ENCODE measurements at places on chromosomes 11 and 22. TPM values are rescaled to one million over a fixed set of nuclear protein-coding genes. Genes with fewer than 3 reads are reported as not detected.

DNA sequence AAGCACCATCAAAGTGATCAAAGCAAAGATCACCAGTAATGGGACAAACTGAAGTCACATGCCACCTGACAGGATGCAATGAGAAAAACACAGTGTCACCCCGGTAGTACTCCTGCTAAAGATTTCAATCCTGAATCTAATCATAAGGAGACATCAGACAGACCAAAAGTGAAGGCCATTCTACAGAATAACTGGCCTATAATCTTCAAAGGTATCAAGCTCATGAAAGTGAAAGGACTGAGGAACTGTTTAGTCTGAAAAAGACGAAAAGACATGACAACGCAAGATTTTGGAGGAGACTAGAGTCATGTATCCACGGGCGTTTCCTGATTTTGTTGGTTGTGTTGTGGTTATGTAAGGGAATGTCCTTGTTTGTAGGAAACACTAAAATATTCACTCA lies 42.4 kb upstream of the TSKU start:
- DNase-seq: no peak

The SERPING1 gene
- 141 TPM for polyA plus RNA-seq

GRCh38 chr11:120125024-120125423 lies 12.9 kb downstream of the TRIM29 start:
- no peak for DNase-seq

- no peak for DNase-seq
These were observed 219.5 kb downstream of the DCDC1 start for GRCh38 chr11:31150011-31150410.

DNA sequence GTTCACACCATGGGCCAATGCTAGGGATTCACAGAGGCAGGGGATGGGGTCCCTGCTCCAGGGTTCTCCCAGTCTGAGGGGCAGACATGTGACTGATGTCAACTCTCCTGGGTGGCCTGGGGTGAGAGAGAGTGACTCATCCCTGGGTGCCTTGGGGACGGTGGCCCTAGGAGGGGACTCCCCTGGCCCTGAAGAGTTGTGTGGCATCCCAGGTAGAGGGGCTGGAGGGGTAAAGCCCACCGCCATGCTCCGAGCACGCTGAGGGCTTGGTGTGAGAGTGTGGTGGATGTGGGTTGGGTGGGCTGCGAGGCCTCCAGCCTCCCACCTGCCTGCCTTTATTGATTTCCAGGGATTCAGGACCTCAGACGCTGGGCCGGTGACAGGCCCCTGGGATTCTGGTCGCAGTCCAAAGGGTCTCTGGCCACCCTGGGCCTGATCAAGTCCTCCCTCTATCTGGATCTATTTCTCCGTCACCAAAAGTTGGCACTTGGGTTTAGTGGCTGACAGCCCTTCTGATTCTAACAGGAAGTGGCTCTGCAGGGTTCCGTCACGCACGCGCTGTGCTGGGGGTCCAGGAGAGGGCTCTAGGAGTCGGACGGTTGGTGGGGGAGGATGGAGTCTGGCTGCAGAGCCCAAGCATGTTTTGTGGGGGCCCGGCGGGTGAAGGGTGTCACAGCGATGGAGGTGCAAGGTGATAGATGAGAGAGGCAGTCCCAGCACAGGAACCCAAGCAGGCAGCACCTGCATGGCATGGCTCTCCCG lies 27.3 kb upstream of the WNT7B start:
- DNase-seq: no peak

DNA sequence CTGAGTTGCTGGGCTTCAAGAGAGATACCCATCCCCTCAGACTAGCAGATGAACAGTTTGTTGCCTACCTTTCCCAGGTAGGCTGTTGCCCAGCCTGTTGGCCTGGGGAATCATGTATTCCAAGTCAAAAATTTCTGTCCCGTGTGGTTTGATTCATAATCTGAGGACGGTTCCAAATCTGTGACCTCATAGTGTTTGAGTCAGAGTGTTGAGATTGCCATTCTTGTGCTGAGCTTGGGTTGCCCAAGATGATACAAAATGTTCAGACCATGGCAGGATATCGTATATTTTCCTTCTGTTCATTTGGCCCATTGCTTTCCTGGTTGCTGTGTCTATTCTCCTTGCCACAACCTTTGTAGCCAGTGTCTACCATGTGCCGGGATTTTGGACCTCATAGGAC lies 64.3 kb downstream of the CYB5R2 start:
- DNase-seq: no peak

DNA sequence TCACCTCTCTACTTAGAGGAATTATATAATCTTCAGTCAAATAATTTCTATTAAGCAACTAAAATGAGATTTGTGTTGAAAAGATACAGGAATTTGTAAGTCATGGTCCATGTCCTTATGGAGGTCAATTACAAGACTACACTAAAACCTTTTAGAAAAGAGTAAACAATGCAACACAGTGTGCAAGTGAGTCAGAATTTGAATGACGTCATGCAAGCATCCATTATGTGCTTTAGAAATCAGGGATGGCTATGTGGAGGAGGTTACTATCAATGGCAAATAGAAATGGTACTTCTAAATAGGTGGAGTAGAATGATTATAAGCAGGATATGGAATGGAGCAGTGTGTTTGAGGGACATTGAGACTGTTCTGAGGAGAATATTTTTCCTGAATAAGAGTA lies 16.6 kb downstream of the OR10D3 start:
- no peak for DNase-seq

DNA sequence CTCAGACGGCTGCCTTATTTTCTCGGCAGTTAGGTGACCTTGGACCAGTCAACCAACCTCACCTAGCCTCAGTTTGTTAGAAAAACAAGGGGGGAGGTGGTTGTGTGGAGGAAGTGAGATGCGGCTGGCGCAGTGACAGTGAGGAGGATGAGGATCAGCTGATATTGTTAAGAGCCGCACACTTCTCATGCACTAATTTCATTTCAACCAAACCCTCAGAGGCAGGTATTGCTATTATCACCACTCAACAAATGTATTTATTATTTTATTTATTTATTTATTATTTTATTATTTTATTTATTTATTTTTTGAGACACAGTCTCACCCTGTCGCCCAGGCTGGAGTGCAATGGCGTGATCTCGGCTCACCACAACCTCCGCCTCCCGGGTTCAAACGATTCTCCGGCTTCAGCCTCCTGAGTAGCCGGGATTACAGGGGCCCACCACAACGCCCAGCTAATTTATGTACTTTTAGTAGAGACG lies 2.1 kb downstream of the LGALS1 start:
- DNase-seq: no peak

The XRRA1 gene
- 13.9 TPM for polyA plus RNA-seq

DNA sequence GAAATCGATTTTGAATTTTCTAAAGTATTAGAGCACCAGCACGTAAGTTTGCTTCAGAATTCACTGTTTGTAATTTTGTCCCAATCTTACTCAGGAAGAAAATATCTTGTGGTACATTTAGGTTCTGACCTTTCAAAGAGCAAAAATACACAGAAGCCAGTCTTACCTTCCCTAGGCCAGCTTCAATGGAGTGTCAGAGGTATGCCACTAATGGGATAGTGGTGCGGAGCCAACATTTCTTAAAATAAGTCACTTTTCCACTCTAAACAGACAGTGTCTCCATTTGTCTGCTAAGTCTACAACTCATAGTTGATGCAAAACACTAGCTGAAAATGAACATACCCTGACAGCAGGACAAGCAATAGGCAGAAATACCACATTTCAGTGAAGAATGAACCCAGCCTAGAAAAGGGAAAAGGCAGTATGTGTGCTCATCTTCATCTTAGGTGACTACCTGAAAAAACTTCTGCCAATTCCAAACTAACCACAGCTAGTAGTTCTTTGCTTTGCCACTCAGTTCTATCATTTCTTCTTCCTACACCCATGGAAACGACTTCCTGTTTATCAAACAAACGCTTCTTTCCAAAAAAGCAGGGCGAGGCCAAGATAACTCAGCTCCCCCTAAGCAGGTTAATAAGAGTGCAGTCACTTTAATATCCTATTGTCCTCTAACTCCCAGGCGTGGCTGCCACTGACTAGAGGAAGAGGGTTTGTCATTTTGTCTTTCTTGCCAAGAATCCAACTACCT lies 94.0 kb upstream of the APOA1 start:
- DNase-seq: no peak

The TECTA gene
- 2.4 TPM for polyA plus RNA-seq

DNA sequence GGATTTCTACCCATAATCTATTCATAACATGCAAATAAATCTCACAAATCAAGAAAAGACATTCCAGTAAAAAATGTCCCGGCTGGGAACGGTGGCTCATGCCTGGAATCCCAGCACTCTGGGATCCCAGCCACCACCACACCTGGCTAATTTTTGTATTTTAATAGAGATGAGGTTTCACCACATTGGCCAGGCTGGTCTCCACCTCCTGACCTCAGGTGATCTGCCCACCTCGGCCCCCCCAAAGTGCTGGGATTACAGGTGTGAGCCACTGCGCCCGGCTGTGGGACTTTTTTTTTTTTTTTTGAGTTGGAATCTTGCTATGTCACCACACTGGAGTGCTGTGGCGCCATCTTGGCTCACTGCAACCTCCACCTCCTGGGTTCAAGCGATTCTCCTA lies 4.7 kb downstream of the CHID1 start:
- no peak for DNase-seq

The MS4A4E gene
- 0.94 TPM for polyA plus RNA-seq

The MRGPRE gene
- not detected for polyA plus RNA-seq

GRCh38 chr11:43123443-43123842 lies 188.4 kb upstream of the API5 start:
- no peak for DNase-seq

The STK33 gene
- 30.6 TPM for polyA plus RNA-seq

- no peak for DNase-seq
These were observed 84.0 kb upstream of the PITPNB start for GRCh38 chr22:28002863-28003565.

The MLC1 gene
- polyA plus RNA-seq: 0.82 TPM

DNA sequence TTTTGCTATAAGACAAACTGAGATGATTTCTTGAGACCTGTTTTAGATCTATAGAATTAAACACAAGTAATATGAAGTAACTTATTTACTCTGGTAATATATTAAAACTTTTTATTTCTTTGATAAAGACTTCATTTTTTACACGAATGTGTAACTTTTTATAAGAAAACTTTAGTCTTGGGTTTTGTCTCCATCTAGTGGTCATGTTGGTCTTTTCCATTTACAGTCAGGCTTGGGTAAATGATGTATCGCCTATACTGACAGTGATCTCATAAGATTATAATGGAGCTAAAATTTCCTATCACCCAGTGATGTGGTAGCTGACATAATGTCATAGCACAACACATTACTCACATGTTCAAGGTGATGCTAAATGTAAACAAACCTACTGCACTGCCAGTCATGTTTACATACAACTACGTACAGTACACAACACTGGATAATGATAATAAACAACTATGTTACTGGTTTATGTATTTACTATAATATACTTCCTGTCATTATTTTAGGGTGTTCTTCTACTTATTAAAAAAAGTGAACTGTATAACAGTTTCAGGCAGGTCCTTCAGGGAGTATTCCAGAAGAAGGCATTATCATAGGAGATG lies 7.5 kb upstream of the C11orf97 start:
- DNase-seq: no peak

The SPECC1L gene
- polyA plus RNA-seq: 47.4 TPM

GRCh38 chr11:70324376-70325115 lies 54.1 kb downstream of the PPFIA1 start:
- DNase-seq: no peak

- no peak for DNase-seq
These were observed 68.1 kb downstream of the PPP6R3 start for GRCh38 chr11:68528630-68529029.

- DNase-seq: no peak
These were observed 70.2 kb downstream of the NELL1 start for GRCh38 chr11:20739577-20739976.

The PRDX5 gene
- 244 TPM for polyA plus RNA-seq

The H19 gene
- 3,714 TPM for polyA plus RNA-seq

The KCNC1 gene
- 1.7 TPM for polyA plus RNA-seq

- DNase-seq: no peak
These were observed 26.7 kb upstream of the BDNF start for GRCh38 chr11:27726981-27727380.

GRCh38 chr11:2990617-2991451 lies 1.3 kb downstream of the NAP1L4 start:
- no peak for DNase-seq

GRCh38 chr11:107563702-107564101 lies 1.8 kb downstream of the ALKBH8 start:
- peak; percentile 28 for DNase-seq

- peak; percentile 72 for DNase-seq
These were observed 72.0 kb downstream of the RPUSD4 start for GRCh38 chr11:126139111-126140091.

DNA sequence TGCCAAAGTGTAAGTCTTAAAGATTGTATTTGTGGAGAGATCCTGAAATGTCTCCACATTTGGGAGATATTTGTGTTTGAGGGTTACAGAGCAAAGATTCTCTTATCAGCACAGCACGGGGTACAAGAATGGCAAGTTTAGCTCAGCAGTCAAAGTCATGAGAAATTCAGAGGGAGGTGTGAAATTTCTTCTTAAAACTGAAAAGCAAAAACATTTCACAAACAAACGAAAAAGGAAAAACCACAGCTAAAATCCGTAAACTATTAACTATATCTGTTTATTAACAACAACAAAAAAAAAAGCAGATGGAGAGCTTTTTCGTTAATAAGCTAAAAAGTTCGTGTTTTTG lies 40.9 kb upstream of the ETS1 start:
- DNase-seq: no peak

The PRDM10 gene
- polyA plus RNA-seq: 11.0 TPM

DNA sequence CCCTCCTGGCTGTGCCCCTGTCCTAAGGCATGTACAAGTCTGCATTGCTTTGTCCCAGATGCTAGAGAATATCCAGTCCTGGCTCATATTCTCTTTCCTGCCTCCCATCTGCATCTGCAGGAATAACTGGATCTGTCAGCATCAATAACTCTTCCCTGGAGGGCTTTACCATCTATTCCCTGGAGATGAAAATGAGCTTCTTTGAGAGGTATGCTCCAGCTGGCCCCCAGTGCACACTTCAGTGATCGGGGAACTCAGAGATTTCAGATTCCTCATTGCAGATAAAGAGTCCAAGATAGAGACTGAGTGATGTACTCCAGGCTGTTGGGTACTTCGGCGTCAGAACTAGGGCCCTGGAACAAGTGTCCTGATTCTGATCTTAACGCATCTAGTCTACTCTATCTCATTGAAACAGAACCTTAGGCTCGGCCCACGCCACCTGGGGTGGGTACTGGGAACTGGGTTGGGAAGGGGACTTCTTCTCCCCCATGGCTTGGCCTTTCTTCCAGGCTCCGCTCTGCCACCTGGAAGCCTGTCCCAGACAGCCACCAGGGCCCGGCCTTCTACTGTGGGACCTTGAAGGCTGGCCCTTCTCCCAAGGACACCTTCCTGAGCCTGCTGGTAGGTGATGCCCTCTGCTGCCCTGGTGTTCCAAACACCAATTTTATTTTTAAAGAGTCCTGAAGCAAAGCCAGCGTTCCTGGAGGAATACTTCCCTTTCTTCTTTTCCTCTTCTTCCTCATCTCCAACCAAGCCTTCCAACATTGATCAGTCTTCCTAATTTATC lies 17.8 kb upstream of the GLB1L2 start:
- no peak for DNase-seq
